ENCODE measurements at places on chromosomes 6 and 20. TPM values are rescaled to one million over a fixed set of nuclear protein-coding genes. Genes with fewer than 3 reads are reported as not detected.

DNA sequence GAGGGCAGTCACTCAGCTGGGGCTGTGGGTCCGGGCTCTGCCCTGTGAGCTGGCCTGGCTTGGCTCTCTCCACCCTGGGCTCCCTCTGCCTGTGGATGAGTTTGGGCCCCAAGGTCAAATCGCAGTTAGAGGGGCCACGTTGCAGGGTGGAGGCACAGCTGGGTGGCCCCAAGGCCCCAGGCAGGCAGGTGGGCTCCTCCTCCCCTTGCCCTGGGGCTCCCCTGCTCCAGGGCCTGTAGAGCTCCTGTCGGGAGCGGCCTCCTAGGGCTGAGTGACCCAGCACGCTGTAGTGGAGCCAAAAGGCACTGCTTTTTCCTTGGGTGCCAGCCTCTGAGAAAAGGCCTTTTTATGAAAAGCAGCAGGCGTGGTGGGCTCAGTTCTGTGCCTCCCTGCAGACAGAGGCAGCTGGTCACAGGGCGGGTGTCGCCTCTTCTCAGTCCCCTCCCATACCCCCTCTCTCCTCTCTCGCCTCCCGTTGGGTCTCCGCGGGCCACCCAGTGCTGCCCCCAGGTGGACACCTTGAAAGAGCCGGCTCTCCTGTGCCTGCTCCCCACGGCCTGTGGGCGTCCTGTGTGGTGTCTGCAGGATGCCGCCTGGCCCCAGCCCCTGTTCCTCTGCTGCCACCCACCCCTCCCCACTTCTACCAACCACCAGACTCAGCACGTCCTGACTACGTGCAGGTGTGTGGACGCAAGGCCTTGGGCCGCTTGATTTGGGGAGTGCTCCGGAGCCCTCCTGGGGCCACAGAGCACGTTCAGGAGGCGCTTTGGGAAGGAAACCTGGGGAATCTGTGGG lies 13.2 kb downstream of the SS18L1 start:
- DNase-seq = no peak

DNA sequence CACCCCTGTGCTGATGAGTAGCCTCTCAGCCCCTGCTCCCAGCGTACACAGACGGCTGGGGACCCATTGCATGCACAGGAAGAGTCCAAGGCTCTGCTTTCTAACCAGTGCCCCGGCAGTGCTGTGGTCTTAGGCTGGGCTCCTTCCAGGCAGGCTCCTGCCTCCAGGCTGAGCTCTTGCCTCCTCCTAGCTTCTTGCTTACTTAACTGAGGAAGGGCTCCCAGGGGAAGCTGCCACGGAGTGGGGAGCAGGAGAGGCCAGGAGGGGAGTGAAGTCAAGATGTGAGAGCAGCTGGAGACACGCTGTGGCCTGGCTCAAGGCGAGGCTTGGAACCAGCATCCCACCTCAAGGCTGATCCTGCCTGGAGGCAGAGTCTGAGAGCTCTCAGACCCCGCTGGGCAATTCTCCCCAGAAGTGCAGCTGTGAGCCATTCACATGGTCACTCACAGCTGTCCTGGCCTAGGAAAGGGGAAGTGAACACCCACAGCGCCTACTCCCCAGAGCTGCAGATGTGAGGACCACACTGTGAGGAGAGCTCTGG lies 141.0 kb downstream of the TBXT start:
- DNase-seq = no peak

GRCh38 chr6:16295060-16295459 lies 56.7 kb downstream of the GMPR start:
- no peak for DNase-seq

Gene CYP24A1
- 10.4 TPM for total RNA-seq

- DNase-seq = no peak
Observed at GRCh38 chr6:144606083-144606482, 320.9 kb downstream of the UTRN start.

Gene LKAAEAR1
- not detected for total RNA-seq

DNA sequence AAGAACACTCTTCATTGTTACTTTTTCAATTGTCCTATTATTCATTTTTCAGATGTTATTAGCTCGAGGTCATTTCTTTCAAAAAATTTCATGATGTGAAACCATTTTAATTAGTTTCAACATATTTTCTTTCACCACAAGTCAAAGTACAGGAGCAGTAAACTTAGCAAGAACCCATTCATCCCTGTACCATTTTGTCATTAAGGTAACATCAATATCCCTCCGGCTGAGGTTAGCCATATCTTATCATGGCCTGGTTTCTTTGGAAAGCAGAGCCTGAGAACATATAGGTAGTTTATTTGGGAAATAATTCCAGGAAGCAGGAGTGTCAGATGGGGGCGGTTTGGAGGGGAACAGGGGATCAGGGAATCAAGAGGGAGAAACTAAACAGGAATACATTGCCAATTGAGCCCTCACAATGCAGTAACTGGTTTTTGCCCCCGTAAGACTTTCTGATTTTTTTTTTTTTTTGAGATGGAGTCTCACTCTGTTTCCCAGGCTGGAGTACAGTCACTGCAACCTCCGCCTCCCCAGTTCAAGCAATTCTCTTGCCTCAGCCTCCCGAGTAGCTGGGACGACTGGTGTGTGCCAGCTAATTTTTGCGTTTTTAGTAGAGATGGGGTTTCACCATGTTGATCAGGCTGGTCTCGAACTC lies 83.7 kb downstream of the MKKS start:
- DNase-seq = no peak

DNA sequence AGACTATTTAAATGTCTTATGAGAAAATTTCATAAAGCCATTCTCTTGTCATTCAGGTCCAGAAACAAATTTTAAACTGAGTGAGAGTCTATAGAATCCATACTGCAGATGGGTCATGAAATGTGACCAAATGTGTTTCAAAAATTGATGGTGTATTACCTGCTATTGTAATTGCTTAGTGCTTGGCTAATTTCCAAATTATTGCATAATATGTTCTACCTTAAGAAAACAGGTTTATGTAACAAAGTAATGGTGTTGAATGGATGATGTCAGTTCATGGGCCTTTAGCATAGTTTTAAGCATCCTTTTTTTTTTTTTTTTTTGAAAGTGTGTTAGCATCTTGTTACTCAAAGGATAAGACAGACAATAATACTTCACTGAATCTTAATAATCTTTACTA lies 5.0 kb downstream of the MARCKS start:
- DNase-seq = no peak

GRCh38 chr6:132746048-132746447 lies 11.7 kb downstream of the VNN2 start:
- no peak for DNase-seq

- no peak for DNase-seq
Observed at GRCh38 chr6:35474131-35474941, 6.1 kb downstream of the RPL10A start.

Gene LAMP5
- 0.31 TPM for total RNA-seq

Measured in ureter (tissue), 1 donor.